ENCODE measurements at places on chromosomes 1 and 21.

DNA sequence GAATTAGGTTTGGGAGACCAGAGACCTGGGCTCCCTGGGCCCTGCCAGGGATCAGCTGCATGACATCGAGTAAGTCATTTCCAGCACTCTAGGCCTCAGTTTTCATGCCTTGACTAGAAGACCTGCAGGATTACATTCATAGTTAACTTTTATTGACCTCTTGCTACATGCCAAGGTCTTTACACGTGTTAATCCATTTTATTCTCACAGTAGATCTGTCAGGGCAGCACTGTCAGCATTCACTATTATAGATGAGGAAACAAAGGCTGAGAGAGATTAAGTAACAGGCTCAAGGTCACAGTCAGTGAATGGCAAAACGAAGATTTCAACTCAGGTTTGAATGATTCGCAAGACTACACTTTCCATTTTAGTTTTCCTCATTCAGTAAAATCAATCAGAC, 37.0 kb downstream of the PGM1 start:
- no peak for DNase-seq

DNA sequence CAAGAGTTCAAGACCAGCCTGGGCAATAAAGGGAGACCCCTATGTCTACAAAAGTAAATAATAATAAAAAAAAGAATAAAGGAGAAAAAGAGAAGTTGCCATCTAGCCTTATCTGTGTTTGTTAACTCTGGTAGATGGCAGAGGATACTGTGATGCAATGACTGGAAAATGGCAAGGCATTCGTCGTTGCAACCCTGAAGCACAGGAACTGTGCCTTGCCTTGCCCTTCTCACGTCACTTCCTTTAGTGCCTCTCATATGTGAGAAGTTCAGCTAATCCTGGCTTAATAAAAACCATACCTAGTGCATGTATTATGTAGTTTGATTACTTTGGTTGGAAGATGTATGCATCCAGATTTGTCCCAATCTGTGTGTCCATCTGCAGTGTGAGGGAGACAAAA, 25.8 kb upstream of the PIGC start:
- DNase-seq, result no peak

DNA sequence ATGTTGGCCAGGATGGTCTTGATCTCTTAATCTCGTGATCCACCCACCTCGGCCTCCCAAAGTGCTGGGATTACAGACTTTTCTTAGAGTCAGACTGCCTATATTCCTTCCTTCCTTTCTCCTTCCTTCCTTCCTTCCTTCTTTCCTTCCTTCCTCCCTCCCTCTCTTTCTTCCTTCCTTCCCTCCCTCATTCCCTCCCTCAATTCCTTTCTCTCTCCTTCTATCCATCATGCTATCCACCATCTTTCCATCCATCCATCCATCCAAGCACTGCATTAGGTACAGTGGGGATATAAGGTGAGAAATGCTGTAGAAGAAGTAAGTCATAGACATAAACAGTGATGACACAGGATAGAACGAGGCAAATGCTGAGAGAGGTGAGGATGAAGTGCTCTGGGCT, 13.2 kb downstream of the LAMC2 start:
- DNase-seq, result no peak

DNA sequence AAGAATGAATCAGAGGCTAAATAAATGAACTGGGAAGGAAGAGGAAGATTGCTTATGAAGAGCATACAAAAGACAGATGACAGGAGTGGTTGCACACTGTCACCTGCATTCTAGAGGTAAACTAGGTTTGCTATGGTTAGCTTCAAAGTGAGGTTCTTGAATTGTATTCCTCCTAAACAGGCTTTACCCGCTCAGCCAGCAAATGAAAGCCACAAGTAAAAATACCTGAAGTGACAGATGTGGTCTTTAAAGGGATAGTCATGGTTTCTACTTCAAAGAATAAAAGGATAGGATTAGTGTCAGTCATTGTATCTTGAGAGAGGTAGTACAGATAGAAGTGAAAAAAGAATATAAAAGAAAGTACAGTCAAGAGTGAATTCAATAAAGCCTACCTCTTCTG, 32.4 kb upstream of the PRDX6 start:
- no peak for DNase-seq

All from AG09309 (cell line).